Activated CD4-positive, CD25-positive, alpha-beta regulatory T cell treated with anti-CD3 and anti-CD28 coated beads, Interleukin-2, amount 50 U/mL, for 72 hours (primary cell): ENCODE measurements at places on chromosomes 3 and 15.

DNA sequence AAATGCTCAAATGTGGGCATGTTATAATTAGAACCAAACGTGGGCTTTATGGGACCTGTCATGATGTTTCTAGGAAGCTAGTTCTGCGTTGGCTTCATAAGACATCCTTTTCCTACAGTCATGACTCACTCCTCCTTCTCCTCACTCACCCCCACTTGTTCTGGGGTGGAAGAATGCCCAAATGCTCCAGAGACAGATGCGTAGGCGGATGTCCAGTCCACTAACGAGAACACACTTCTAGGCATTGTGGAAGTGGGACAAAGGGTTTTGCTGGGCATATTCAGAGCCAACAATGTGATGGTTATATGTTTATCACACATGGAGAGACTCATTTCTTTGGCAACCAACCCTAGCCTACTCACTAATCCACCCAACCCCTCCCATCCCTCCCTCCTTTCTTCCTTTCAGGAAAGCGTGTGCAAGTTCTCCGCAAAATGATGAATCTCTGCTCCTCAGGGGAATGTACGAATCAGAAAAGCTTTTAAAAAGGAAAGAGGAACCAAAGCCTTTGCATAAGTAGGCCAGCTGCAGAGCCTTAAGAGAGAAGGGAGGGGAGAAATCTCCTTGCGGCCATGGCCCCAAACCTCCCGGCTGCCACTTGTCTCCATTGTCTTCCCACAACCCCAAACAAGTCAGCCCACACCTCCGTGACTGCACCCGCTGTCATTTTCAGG is 123.0 kb upstream of the SPRED1 start:
- no peak for DNase-seq

DNA sequence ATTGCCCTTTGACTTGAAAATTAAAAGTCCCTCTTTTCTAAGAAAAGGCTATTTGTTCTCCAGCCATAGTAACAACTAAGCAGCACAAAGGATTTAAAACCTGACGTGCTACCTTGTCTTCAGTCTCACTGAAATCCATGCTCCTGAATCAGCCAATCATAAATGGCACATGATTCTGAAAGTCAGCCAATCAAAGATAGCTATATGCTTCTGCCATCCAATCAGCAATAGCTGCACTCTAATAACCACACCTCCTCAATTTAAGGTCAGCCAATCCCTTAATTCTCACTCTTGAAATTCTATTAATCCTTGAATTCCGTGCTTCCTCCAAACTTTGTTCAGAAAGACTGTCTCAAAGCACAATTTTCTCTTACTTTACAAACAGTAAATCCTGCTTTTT is 53.5 kb upstream of the ACAN start:
- DNase-seq, result no peak

GRCh38 chr3:16842272-16843270 is 42.2 kb upstream of the PLCL2 start:
- peak; percentile 60 for DNase-seq

DNA sequence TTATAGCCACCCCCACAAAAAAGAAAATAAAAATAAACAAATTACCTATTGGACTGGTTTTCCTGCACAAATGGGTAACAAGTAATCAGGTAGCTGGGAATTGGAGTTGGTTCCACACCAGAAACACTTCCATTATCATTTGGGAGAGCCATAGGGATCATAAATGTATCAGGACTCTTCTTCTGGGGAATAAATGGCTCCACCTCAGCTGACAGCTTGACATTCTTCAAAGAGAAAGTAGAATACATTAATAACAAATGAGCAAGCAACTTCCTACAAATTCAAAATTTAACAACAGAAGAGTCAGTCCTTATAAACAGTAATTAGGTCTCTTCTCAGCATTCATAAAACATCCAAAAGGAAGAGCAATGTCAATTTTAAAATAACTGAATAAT is 8.7 kb downstream of the SECISBP2L start:
- no peak for DNase-seq

GRCh38 chr3:124172283-124172682 is 180.4 kb upstream of the ROPN1 start:
- no peak for DNase-seq

- DNase-seq, result no peak
Observed at GRCh38 chr3:13877911-13878280, 2.0 kb downstream of the WNT7A start.

- DNase-seq, result no peak
Observed at GRCh38 chr3:38348903-38349302, 2.3 kb downstream of the XYLB start.

DNA sequence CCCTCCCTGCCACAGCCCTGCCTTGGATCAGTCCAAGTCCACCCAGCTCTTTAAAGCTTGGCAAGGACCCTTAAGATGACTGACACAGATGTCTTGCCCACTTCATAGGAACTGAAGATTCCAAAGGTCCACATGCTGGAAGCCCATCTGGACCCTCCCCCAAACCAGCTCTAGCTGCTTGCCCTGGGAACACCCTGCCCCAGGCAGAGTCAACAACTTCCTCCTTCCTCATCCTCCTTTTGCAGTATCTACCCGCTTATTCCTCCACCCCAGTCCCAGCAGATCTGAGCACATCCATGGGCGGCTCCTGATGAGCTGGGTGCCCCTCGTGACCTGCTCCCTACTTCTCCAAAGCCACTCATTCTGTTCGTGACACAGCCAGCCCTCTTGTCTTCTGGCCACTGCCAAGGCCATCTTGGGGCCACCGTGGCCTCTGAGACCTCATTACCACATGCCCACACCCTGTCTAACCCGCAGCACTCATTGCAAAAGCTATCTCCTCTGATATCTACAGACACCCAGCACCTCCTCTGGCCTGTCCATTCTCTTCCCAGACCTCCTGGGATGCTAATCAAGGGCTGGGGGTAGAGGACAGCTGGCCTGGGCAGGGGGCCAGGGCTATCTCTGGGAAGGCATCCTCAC is 2.0 kb upstream of the PFKFB4 start:
- DNase-seq, result no peak

DNA sequence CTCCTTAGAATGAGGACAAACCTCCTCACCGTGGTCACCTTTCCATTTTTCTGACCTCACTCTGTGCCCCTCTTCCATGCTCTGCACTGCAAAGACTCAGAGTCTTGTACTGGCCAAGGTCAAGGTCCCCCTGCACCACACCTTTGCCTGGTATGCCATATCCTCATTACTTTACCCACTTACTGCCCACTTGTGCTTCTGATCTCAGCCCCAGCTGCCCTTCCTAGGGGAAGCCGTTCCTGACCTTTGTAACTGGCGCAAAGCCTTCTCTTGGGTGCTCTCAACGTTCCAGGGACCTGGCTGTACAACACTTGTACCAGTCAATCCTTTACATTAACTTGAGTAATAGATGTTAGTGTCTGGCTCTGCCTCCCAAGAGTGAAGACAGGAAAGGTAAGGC is 256.0 kb downstream of the SV2B start:
- DNase-seq, result no peak

- no peak for DNase-seq
Observed at GRCh38 chr3:194054016-194054415, 81.9 kb upstream of the HES1 start.

- DNase-seq, result no peak
Observed at GRCh38 chr3:114119776-114120175, 59.1 kb downstream of the DRD3 start.

DNA sequence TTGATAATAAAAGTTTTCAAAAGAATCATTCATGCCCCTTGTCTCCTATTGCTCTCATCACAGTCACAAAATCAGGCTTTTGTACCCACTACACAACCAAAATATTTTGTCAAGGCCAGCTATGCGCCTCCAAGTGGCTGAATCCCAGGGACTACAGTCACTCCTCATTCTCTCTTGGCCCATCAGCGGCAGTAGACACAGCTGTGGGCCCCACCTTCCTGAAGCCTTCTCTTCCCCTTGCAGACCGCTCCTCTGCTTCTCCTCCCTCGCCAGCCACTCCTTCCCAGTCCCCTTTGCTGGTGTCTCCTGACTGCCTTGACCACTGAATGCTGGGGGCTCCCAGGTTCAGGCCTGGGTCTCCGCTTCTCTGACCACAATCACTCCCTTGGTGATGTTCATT is 52.1 kb downstream of the LSM3 start:
- DNase-seq, result no peak

DNA sequence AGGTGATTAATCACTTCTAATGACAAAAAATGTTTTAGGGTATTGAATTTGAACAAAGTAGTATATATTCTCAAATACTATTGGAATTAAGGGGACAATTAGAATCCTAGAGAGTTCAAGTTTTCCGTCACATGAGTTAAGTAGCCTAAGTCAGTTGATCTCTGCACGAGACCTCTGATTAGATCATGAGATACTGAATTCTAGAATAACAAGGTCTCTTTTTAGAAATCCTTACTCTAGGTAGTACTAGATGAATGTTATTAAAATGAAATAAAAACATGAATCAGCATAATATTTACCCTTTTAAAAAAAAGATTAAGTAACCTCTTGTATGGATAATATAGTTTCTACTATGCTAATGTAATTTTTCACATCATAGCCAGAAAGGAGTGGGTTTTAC is 43.4 kb downstream of the MYO5A start:
- no peak for DNase-seq

GRCh38 chr3:150407051-150407807 is 869 bp upstream of the TSC22D2 start:
- DNase-seq, result no peak

DNA sequence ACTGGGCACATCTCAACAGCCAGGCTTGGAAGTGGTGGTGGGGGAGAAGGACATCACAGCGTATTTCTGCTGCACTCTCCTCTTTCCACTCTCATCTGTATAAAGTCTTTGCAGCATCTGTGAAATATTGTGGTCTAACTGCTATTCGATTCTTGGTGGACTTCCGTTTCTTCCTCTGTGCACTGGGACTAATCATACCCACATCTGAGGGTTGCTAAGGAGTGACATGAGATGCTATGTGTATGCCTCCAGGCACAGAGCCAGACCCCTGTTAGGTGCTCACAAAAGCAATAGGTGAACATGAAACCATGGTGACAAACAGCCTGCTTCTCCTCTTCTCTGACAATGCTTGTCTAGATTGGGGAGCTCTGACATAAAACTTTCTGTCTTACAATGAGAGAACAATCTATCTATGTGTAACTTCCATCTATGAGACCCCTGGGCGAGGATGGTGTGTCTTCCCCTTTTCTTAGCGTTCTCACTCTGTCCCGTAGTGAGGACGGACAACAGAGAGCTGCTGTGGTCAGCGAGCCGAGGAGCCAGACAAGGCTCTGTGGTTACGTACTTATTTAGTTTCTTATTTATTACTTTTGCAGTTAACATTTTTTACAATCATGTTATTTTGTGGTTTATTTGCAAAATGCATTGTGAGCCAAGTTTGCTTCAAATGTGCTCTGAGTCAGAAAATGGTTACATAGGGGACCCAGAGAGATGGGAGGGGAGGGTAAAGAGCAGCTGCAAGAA is 196.7 kb upstream of the TPRG1 start:
- no peak for DNase-seq

DNA sequence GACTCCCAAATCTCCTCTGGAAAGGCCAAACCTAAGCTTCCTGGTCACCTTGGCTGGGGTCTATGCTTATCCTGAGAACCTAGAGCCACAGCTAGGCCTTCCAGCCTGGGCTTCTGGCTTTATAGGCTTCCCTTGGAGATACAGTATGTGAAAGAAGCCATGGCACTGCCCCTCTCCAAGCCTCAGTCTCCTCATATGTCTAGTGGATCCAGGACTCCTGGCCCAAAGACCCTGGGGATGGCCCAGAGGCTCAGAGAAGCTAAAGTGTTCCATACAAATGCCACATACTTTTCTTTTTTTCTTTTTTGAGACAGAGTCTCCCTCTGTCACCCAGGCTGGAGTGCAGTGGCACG is 8.6 kb downstream of the ACAA1 start:
- DNase-seq, result peak; percentile 9

DNA sequence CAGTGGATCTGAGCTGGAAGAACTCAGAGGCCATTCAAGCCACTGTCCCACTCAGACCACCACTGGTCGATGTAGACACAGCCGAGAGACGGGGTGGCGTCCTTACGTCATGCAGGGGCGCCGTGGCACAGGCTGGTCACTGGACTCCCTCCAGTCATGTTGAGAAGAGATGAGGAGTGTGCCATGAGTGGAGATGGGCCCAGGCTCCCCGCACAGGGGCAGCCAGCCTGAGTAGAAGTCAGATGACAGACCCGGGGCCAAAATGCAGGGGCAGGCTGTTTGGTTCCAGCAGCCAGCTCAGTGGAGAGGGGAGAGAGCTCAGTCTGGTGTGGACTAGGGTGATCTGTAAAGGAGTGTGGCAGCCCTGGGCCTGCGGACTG is 33.4 kb upstream of the KIF23 start:
- DNase-seq, result no peak

DNA sequence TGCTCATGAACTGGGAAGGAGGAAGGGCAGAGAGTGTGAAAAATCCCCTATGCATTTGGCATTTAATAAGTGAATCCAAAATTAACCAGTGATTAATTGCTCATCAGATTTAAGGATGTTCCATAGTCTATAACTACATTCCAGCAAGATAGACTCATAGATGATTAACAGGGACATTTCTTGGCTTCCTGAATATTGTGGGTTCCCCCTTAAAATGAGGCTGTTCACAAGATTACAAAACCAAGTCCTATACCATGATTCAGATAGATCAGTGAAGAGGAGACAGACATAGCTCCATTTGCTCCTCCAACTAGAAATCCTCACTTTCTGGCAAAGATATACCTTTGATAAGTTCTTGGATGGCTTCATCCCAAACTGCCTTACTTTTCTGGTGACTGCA is 15.4 kb downstream of the RASGRP1 start:
- no peak for DNase-seq

GRCh38 chr3:10946526-10946925 is 46.0 kb upstream of the SLC6A1 start:
- no peak for DNase-seq

DNA sequence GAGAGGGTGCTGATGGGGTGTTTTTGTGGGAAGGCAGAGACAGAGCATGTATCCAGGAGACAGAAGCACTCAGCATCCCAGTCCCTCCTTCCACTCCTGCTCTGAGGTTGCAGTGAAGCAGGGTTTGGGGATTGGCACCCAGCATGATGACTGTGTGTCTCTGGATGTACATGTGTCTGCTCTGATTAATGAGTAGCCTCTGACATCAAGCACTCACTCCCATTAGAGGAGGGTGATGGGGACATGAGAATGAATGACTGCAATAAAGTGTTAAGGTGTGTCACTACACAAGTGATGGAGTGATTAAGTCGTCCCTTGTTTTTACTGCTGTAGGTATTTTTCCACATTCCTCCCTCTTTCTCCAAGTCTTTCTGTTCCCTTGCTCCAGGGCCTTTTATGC is 9.6 kb upstream of the MYZAP start:
- no peak for DNase-seq

- DNase-seq, result no peak
Observed at GRCh38 chr3:143234526-143234925, 115.0 kb downstream of the CHST2 start.

DNA sequence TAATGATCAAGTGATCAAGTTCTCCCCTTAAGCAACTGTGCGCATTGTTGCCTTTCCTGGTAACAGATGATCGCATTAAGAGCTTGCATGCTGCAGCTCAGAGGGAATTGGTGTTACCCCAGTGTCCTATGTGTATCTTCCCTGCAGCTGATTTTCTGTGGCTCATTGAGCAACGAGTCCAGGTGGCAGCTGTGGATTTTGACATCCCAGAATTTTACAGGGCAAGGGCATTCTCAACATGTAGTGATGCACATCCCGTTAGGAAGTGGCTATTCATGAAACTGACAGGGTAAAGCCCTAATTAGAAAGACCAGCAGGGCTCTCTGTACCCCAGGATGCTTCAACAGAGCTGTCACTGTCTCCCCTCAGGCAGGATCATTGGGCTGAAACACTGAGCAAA is 232.8 kb downstream of the AGBL1 start:
- DNase-seq, result no peak

- no peak for DNase-seq
Observed at GRCh38 chr3:188220988-188221818, 67.2 kb downstream of the LPP start.

GRCh38 chr15:82737975-82738374 is 28.3 kb upstream of the AP3B2 start:
- DNase-seq, result no peak
